ENCODE measurements at places on chromosomes 5 and 9.

DNA sequence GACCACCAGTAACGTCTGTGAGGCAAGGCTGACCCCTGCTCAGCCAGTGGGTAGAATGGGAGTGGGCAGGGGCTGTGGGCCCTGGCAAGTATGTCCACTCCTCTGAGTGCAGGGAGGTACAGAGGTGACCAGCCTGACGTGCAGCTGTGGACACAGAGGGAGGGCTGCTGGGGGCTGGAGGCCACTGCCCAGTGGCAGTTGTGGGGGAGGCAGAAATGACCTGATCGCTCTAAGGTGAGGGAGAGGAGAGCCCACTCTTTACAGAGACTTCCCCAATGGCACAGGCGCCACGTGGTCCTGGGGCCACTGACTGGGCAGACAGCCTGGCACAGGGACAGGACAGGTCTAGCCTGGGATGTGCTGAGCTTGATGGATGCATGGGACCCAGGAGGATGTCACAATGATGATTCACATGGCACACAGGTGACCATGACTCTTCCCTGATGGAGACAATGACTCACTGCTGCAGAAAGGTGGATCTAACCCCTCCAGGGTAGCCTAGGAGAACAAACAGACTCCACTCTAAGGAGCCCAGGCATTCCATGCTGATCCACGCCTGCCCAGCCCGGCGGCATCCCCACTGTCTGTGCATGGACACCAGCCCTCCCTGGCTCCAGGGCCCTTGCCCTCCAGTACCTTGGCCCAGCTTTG lies 7.7 kb downstream of the LPCAT1 start:
- H3K27me3 ChIP-seq, result peaks cover 53% of the 10 kb centered on the region
- peak overlapping the region; percentile 97 for H3K27ac ChIP-seq
- H3K4me3 ChIP-seq, result peak overlapping the region; percentile 96
- peaks cover 98% of the 10 kb centered on the region for H3K4me1 ChIP-seq
- peaks cover 13% of the 10 kb centered on the region for H3K36me3 ChIP-seq
- no peak for DNase-seq

DNA sequence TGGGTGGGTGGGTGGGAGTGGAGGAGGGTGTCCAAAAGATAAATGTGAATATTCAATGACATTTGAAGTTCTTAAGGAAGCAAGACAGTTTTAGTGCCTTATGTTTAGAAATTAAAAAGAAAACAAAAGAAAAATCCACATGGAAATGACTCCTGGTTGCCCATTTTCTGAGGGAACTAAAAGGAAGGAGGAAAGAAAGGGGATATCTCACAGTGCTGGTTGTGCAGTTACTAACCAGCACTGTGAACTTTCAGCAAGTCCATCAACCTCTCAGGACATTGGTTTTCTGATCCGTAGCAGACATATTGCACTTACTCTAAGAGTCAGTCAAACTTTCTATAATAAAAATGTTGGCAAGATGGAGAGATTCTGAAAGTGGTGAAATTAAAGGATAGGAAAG lies 431.0 kb upstream of the CLINT1 start:
- H3K27me3 ChIP-seq, result no peaks in the 10 kb centered on the region
- H3K27ac ChIP-seq, result no peak overlapping the region
- H3K4me1 ChIP-seq, result no peaks in the 10 kb centered on the region
- no peak overlapping the region for H3K4me3 ChIP-seq
- no peaks in the 10 kb centered on the region for H3K36me3 ChIP-seq
- no peak for DNase-seq

DNA sequence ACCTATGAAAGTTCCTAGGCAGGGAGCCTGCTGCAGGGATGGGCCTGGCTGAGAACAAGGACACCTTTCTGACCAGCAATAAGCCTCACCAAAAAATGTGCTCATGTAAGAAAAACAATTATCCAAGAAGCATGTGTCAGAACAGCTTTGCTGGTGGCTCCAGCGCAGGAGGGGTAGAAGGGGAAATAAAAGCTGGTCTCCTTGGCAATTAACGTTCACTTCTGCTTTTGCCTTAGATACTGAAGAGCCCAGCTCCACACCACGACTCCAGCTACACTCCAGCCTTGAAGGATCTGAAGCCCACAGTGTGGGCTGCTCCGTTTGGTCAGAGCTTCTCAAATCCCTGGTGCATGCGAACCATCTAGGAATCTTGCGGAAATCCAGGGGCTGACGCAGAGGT lies 107.6 kb upstream of the PHYKPL start:
- no peak overlapping the region for H3K27ac ChIP-seq
- no peaks in the 10 kb centered on the region for H3K36me3 ChIP-seq
- H3K27me3 ChIP-seq, result no peaks in the 10 kb centered on the region
- DNase-seq, result no peak
- H3K4me1 ChIP-seq, result no peaks in the 10 kb centered on the region

- no peak for DNase-seq
- H3K27ac ChIP-seq, result no peak overlapping the region
- H3K4me1 ChIP-seq, result peaks cover 2% of the 10 kb centered on the region
- H3K4me3 ChIP-seq, result no peak overlapping the region
- no peaks in the 10 kb centered on the region for H3K36me3 ChIP-seq
These were observed 23.6 kb downstream of the TNPO1 start for GRCh38 chr5:72840041-72840440.
